ENCODE measurements at places on chromosomes 3 and 15.

GRCh38 chr3:150582620-150583019 is 20.5 kb upstream of the SELENOT start:
- DNase-seq = no peak

GRCh38 chr3:88137836-88138235 is 11.9 kb upstream of the C3orf38 start:
- no peak for DNase-seq

DNA sequence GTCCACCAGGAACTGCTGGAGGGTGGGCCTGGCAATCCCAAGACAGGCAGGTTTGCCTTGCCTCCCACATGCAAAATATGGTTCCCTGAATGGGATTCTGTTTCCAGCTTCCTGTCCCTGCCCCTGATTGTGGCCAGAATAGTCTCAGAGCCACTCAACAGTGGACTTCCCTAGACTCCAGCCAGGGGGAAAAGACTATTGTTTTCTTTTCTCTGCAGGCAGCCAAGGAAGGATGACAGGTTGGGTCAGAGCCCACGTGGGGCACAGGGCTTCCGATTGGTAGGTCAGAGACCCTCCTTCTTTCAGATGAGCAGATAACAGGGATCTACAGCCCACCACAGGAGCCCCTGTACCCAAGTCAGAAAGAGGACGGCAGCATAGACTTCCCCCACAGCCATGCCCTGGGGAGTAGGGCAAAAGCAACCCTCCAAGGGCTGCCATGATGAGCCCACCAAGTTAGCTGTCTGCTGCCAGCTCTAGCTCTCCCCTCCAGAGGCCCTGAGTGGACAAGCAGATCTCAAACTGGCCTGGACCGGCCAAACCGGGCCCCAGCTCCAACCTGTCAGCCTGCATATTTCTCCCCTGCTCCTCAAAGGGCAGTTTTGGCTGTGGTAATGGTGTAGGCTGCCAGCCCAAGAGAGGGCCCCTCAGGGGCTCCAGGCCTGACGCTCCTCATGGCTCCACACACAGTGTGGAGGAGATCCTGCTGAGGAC is 6.4 kb downstream of the TLR9 start:
- peak; percentile 16 for DNase-seq

DNA sequence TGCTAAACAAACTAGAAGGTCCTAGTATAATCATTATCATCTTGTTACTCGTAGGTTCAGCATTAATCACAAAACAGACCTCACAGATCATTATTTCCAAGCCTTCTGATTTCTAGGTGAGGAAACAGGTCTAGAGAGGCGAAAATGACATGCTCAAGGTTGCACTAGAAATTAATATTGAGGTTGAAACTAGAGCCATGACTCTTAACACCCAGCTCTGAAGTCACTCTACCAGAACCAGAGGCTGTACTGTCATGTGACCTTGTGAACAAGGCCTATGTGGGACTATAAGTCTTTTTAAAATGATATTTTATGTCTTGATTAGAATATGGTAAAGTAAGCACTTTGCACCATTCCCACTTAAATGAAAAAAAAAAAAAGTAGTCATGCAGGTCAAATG is 23.8 kb upstream of the FGF12 start:
- no peak for DNase-seq

GRCh38 chr3:42823351-42823750 is 14.1 kb downstream of the ACKR2 start:
- DNase-seq = no peak

DNA sequence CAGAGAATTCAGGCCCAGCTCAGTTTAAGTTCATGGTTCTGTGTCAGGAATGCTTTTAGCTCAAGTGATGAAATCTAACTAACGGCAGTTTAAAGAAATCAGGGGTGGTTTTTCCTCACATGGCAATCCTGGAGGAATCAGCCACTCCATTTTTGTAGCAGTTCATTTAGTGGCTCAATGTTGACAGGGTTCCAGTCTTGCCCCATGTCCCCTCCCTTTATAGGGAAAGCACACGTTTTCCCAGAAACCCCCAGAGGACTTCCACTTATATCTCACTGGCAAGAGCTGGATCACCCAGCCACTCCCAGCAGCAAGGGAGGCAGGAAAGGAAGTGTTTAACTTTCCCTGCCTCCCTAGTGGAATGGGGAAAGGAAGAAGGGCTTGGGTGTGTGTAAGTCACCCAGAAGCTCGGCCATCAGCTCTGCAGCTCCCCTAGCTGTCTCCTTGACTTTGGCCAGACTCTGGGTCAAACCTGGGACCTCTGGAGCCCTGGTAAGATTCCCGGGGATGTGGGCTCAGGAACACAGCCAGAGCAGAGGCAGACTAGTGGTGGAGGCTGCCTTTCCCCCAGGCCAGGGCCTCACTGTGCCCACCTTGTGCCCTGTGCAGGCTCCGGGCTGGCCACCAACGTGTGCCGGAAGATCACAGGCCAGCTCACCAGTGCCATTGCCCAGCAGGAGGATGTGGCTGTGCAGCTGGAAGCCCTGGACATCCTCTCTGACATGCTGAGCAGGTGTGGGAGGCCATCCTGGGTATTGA is 11.3 kb downstream of the CAND2 start:
- no peak for DNase-seq

DNA sequence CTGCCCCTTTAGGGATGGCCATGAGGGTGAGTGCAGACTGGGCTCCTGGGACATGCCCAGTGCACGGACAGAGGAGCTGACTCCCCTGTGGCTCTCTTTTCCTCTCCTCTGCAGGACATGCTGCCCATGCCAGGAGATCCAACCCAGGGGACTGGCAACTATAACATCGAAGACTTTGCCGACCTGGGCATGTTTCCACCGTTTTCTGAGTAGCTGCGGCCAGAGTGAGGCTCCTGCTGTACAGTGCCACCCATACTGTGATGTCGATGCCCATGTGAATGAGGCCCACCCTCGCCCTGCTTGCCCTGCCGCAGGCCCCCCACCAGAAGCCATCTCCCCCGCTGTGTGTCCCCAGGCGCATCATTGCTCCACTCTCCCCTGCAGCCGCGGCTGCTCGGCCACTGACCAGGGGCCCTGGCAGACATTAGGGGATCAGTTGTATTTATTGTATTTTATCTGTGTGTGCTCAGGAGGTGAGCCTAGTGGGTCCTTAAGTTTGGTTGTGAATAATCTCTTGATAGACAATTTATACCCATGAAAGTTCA is 101.6 kb upstream of the ABHD17C start:
- no peak for DNase-seq

DNA sequence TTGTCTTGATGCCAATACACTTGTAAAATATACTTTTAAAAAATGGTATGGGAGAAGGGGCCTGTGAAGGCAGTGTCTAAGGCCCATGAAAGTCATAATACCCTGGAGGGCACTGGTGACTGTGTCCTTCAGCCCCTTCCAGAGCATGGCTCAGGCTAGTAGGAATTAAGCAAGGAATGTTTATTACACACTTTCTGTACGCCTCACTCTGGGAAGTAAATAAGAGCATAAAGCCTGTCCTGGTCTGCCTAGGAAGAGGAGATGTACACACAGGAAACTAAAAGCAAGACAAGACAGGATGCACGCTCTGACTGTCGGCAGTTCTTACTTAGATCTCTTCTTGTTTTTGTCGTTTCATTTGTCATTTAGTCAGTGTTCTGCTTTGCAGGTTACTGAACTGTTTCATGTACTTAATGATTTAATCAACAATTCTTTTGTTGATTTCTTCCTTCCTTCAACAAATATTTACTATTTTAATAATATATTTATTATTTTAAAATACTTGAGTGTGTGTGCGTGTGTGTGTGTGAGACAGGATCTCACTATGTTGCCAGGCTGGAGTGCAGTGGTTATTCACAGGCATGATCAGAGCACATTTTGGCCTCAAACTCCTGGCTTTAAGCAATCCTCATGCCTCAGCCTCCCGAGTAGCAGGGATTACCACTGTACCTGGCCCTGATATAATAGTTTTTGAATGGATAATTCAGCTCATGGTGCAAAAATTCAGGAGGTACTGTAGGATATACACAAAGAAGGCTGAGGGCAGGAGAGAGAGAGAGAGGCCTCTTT is 9.0 kb upstream of the SMAD6 start:
- DNase-seq = no peak

DNA sequence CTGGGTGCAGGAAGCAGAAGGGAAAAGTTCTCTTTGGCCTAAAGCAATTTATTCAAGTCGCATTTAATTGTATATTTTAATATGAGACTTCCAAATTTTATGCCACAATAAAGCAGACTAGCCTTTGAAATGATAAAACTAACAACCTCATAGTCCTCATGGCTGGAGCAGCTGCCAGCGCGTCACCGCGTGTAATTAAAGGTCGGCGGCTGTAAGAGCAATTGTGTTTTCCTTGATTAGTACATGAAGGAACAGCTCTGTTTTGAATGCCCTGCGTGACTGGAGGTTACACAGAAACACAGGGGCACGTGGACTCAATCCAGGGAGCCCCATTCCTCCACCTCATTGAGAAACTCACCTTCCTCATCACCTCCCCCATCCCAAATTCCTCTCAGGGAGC is 10.1 kb upstream of the LRRC15 start:
- no peak for DNase-seq

- peak; percentile 50 for DNase-seq
Observed at GRCh38 chr3:124315215-124316033, 323.5 kb upstream of the ROPN1 start.

GRCh38 chr3:36814066-36814717 is 49.8 kb upstream of the DCLK3 start:
- no peak for DNase-seq

DNA sequence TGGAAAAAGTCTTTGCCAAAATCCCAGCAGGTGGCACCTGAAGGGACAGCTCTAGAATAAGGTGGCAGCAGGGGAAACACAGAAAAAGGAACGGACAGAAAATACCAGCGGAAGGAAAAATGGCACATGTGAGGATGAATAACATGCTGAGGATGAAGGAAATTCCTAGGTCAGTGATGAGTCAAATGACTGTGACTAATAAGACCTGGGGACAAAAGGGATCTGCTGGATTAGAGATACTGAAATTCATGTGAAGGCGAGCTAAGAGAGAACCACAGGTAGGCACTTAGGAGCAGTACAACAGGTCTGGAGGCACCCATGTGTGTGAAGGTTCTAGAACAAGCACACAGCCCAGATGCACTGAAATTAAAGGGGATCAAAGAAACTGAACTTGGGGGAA is 482.5 kb downstream of the FOXP1 start:
- DNase-seq = no peak

DNA sequence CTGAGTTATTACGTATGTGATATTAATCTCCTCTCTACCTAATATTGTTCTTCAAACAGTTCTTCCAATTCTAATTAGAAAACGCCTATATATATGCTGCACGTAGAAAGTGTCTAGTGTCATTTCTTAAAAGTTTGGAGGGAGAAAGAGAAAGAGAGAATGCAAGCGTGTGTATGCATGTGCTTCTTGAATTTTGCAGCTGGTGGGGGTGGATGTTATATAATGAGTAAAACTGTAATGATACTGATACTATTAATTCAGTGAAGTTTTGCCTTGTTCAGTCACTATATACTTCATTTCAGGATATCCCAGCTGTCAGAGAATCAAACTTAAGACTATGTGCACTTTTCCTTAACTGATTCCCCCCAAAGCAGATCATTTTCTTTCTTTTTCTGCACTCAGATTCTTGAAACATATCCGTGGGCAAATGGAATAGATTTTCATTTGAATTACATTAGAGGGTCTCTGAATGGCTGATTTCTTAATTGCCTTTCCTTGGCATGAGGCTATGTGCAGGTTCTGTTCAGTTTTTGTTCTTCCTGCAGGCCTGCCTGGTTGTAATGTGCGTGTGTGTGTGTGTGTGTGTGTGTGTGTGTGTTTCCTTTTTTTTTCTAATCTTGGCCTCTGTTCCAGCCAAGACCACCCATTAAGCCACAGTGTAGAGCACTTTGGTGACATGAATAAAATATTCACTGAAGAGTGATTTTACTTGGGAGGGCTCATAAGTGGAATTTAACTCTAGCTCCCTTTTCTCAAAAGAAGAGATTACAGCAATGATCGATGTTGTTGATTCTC is 617.5 kb downstream of the RBMS3 start:
- DNase-seq = no peak

DNA sequence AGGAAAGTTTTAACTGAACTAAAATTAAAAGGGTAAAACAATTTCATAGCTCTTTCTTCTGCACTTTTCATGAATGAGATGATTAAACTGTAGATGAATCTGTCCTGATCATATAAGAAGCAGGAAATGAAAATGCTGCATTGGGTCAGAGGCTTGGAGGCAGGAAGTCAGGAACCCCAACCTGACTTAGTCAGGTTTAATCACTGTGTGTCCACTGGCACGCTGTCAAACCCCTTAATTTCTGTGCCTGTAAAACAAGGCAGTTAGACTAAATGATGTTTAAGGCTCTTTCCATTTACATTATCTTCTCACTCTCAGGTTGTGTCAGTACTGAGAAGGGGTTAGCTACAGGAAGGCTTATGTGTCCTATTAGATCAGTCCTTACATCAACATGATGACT is 193.3 kb upstream of the TTC14 start:
- no peak for DNase-seq

DNA sequence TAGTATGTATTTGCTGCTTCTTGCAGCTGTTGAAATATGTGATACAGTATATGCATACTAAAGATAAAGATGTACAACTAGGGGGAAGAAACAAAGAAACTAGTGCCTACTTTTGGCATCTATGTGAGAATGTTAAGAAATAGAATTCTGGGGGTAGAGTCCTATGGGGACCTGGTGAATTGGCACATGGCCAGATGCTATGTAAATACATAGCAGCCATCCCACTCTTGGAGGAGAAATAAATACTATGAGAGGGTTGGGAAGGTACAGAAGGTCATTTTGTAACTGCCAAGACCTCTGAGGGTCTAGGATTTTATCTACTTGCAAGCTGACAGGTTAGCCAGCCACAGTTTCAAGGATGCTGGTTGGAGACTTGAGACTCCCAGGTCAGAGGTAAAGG is 298.3 kb upstream of the TBL1XR1 start:
- DNase-seq = peak; percentile 17

DNA sequence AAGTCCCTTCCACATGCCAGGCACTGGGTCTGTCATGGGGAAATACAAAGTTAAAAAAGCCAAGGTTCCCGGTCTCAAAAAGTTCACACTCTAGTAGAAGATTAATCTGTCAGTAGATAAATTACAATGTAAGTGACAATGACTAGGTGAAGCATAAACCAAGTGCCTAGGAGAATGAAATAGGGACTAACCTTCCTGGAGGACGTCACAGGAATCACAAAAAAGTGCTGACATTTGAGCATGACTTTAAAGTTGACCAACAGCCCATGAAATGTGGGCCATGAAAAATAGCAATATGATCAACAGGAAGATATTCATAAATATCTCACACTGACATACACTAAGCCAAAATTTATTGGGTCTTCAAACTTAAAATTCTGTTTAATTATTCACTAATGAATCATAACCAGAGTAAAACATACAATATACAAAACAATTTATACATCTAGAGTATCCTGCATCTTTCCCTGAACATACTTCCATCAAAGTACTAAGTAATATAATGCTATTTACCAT is 20.0 kb downstream of the COPS2 start:
- DNase-seq = no peak

DNA sequence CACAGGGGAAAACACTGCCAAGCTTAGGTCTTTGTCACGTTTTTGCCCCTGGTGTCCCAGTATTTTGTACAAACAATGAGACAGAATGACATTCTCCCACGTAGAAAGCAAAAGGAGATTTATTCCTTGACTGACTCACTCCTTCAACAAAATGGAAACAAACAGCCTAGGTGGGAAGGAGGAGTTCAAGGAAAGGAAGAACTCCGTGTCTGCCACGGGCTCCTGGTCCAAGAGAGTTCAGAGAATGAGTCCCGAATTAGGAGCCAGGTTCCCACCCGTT is 8.1 kb downstream of the TLE3 start:
- DNase-seq = no peak

Measured in HT-29 (cell line).